ENCODE measurements at places on chromosomes 5 and 9.
A peak's percentile ranks its signal among the peaks of the same experiment; 100 is the strongest.

DNA sequence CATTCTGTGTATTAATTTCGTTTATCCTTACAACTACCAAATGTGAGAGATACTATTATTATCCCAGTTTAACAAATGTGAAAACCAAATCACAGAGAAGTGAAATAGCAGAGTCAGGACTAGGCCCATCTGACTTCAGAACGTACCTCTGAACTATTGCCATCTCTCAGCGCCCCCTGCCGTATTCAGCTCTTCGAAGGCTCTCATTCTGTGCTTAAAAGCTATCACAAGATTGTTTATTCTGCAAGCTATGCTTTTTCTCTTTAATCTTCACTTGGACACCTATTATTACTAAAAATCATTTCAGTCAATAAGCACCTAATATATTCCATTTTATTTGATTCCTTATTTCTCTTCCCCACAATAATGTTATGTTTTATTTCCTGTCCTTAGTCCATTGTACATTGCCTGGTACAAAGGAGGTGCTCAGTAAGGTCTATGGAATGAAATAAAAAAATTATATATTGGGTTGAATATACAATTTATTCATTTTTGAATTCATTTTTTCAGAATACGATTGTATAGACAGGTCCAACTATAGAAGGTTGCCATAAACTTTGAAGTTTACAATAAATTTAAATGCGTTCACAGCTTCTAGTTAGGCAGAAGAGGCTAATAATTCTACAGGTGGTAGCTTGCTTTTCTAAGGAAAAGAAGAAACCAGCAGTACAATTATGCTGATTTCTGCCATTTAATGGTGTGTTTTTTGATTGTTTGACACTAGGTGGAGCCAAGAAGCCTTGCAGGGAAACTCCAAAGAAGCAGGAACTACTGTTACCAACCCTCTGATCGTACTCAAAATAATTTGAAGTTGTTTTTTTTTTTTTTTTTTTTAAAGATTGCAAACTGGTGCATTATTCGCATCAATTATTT lies 202.2 kb upstream of the DMRTA1 start:
- H3K27ac ChIP-seq, result no peak overlapping the region
- no peak overlapping the region for H3K4me3 ChIP-seq
- no peaks in the 10 kb centered on the region for H3K27me3 ChIP-seq
- H3K4me1 ChIP-seq, result no peaks in the 10 kb centered on the region

GRCh38 chr9:97982683-97983588 lies at the start of gene ANP32B:
ANP32B (plus strand) TSS chr9:97983341; CDS start chr9:97983556, 215 bp downstream.
- H3K4me1 ChIP-seq, result peaks cover 32% of the 10 kb centered on the region
- H3K27ac ChIP-seq, result peak within 1 kb of the TSS; percentile 91
- H3K27me3 ChIP-seq, result no peaks in the 10 kb centered on the region
- DNase-seq, result peak; percentile 87
- H3K4me3 ChIP-seq, result peak within 1 kb of the TSS; percentile 89

GRCh38 chr5:32734827-32735378 lies 23.8 kb downstream of the NPR3 start:
- H3K27ac ChIP-seq, result no peak overlapping the region
- no peak for DNase-seq
- no peaks in the 10 kb centered on the region for H3K36me3 ChIP-seq
- no peaks in the 10 kb centered on the region for H3K4me1 ChIP-seq
- no peak overlapping the region for H3K4me3 ChIP-seq

GRCh38 chr5:66180282-66181155 lies 36.4 kb downstream of the SREK1 start:
- no peaks in the 10 kb centered on the region for H3K4me1 ChIP-seq
- no peak for DNase-seq
- H3K27me3 ChIP-seq, result no peaks in the 10 kb centered on the region
- H3K27ac ChIP-seq, result no peak overlapping the region
- no peak overlapping the region for H3K4me3 ChIP-seq

GRCh38 chr5:179530069-179530998 lies 20.0 kb upstream of the RUFY1 start:
- H3K4me1 ChIP-seq, result peaks cover 4% of the 10 kb centered on the region
- DNase-seq, result no peak
- peaks cover 6% of the 10 kb centered on the region for H3K27me3 ChIP-seq
- H3K36me3 ChIP-seq, result no peaks in the 10 kb centered on the region

GRCh38 chr5:153584126-153584959 lies 93.9 kb downstream of the GRIA1 start:
- no peaks in the 10 kb centered on the region for H3K27me3 ChIP-seq
- no peaks in the 10 kb centered on the region for H3K4me1 ChIP-seq
- H3K36me3 ChIP-seq, result no peaks in the 10 kb centered on the region
- DNase-seq, result no peak
- no peak overlapping the region for H3K27ac ChIP-seq

GRCh38 chr5:124910354-124911016 lies 164.0 kb upstream of the ZNF608 start:
- H3K4me1 ChIP-seq, result no peaks in the 10 kb centered on the region
- H3K27ac ChIP-seq, result no peak overlapping the region
- DNase-seq, result no peak
- H3K4me3 ChIP-seq, result no peak overlapping the region

GRCh38 chr5:58735637-58736036 lies 152.8 kb downstream of the RAB3C start:
- no peaks in the 10 kb centered on the region for H3K36me3 ChIP-seq
- H3K4me1 ChIP-seq, result no peaks in the 10 kb centered on the region
- no peak overlapping the region for H3K27ac ChIP-seq
- no peak overlapping the region for H3K4me3 ChIP-seq
- no peaks in the 10 kb centered on the region for H3K27me3 ChIP-seq
- no peak for DNase-seq

DNA sequence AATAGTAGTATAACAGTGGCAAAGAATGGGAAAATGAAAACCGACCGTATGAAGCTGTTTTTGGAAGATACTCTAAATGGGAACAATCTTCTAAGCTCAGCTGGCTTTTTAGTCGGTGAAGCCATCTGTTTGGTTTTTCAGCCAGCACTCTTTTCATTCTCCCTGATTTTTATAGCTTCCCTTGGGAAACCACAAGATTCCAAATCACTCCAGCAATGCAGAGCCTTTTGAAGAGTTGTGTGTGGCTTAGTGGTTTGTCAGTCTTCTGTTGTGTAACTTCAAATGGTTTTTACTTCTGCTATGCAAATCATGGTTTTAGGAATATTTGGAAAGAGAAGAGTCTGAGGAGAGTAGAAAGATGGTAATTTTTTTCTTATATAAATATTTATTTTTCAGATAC lies 180.7 kb downstream of the KDM4C start:
- no peak overlapping the region for H3K4me3 ChIP-seq
- H3K27ac ChIP-seq, result no peak overlapping the region
- H3K36me3 ChIP-seq, result no peaks in the 10 kb centered on the region
- no peak for DNase-seq
- H3K27me3 ChIP-seq, result no peaks in the 10 kb centered on the region

GRCh38 chr9:64773491-64773931 lies 511.5 kb downstream of the FOXD4L5 start:
- no peak overlapping the region for H3K27ac ChIP-seq
- no peaks in the 10 kb centered on the region for H3K27me3 ChIP-seq
- no peaks in the 10 kb centered on the region for H3K36me3 ChIP-seq
- no peaks in the 10 kb centered on the region for H3K4me1 ChIP-seq
- H3K4me3 ChIP-seq, result no peak overlapping the region

DNA sequence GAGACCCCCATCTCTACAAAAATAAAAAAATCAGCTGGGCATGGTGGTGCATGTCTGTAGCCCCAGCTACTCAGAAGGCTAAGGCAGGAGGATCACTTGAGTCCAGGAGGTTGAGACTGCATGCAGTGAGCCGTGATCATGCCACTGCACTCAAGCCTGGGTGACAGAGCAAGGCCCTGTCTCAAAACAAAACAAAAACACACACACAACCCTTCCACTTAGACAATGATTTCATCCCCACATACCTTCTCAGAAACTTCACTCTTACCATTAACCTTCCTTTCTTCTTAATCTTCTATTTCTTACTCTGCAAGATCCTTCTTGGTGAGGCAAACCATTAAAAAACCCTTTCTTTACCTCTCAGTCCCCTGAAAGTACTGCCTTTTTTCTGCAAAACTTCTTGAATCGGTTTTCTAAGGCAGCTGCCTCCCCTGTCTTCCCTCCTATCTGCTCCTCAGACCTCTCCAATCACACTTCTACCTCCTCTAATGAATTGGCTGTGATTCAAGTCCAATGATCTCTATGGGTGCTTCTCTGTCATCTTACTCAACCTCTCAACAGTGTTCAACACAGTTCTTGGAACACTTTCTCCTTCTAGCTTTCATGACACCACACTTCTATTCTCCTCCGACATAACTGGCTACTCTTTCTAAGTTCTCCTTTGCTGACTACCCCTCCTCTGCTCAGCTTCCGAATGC lies 47.3 kb downstream of the PFDN1 start:
- no peaks in the 10 kb centered on the region for H3K27me3 ChIP-seq
- peaks cover 28% of the 10 kb centered on the region for H3K4me1 ChIP-seq
- DNase-seq, result no peak
- no peak overlapping the region for H3K4me3 ChIP-seq
- H3K36me3 ChIP-seq, result no peaks in the 10 kb centered on the region
- H3K27ac ChIP-seq, result no peak overlapping the region

GRCh38 chr9:108389056-108389455 lies 466.7 kb downstream of the ACTL7B start:
- H3K27me3 ChIP-seq, result no peaks in the 10 kb centered on the region
- H3K36me3 ChIP-seq, result no peaks in the 10 kb centered on the region
- no peak overlapping the region for H3K27ac ChIP-seq
- DNase-seq, result no peak

- no peak overlapping the region for H3K27ac ChIP-seq
- no peaks in the 10 kb centered on the region for H3K27me3 ChIP-seq
- H3K36me3 ChIP-seq, result no peaks in the 10 kb centered on the region
- DNase-seq, result no peak
Observed at GRCh38 chr5:60687927-60688720, 11.8 kb downstream of the DEPDC1B start.

GRCh38 chr9:110143950-110144545 lies 63.9 kb downstream of the C9orf152 start:
- H3K27me3 ChIP-seq, result no peaks in the 10 kb centered on the region
- H3K4me1 ChIP-seq, result peaks cover 6% of the 10 kb centered on the region
- DNase-seq, result no peak
- no peak overlapping the region for H3K4me3 ChIP-seq
- H3K27ac ChIP-seq, result no peak overlapping the region

DNA sequence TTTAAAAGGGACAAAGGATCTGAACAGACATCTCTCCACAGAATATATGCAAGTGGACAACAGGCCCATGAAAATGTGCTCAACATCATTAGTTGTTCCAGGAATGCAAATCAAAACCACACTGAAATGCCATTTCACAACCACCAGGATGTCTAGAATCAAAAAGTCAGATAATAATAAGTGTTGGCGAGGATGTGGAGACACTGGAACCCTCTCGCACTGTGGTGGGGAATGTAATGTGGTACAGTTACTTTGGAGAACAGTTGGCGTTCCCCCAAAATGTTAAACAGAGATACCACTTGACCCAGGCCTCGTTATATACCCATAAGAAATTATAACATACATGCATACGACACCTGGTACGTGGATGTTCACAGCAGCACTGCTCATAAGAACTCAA lies 38.6 kb downstream of the SARDH start:
- no peaks in the 10 kb centered on the region for H3K36me3 ChIP-seq
- H3K4me1 ChIP-seq, result peaks cover 30% of the 10 kb centered on the region
- DNase-seq, result no peak
- H3K27ac ChIP-seq, result no peak overlapping the region
- no peaks in the 10 kb centered on the region for H3K27me3 ChIP-seq

- H3K36me3 ChIP-seq, result no peaks in the 10 kb centered on the region
- H3K27ac ChIP-seq, result no peak overlapping the region
- DNase-seq, result no peak
- H3K27me3 ChIP-seq, result no peaks in the 10 kb centered on the region
- H3K4me3 ChIP-seq, result no peak overlapping the region
Observed at GRCh38 chr5:118519466-118519865, 468.9 kb downstream of the DTWD2 start.

- H3K27ac ChIP-seq, result no peak overlapping the region
- no peaks in the 10 kb centered on the region for H3K36me3 ChIP-seq
- no peak for DNase-seq
- H3K4me1 ChIP-seq, result no peaks in the 10 kb centered on the region
- H3K27me3 ChIP-seq, result no peaks in the 10 kb centered on the region
Observed at GRCh38 chr5:107505763-107506534, 164.8 kb downstream of the EFNA5 start.

DNA sequence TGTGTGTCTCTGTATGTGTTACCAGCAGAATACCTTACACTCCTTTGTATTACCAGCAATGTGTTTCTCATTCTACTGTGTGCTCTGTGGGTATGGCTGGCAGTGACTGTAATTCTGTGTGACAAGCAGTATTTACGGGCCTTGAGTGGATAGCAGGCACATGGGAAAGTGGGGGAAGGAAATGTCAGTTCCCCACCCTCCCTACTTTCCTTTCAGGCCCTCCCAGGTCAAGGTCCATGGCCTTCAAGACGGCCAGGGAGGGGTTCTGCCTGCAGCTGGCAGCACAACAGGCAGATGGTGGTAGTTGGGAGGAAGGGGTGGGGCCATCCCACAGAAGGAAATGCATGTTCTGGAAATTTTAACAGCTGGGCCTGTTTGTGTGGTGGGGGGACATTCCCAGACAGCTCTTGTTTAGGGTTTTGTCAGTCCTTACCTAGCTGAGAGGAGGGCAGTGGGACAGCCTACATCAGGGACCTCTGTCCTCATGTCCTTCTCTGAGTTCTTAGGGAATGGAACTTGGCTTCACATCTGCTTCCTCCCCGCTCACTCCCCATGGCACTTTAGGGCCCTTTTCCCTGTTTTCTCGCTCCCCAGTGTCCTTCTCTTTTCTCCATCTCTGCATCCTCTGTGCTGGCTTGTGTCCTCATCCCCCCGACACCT lies 14.6 kb upstream of the TNIP1 start:
- H3K27me3 ChIP-seq, result no peaks in the 10 kb centered on the region
- no peak overlapping the region for H3K4me3 ChIP-seq
- peak overlapping the region; percentile 64 for H3K27ac ChIP-seq
- no peak for DNase-seq
- H3K36me3 ChIP-seq, result peaks cover 7% of the 10 kb centered on the region

- no peak for DNase-seq
- H3K27me3 ChIP-seq, result no peaks in the 10 kb centered on the region
- H3K4me3 ChIP-seq, result no peak overlapping the region
- H3K27ac ChIP-seq, result no peak overlapping the region
Observed at GRCh38 chr9:74487395-74487794, 9.7 kb upstream of the RORB start.

Measured in effector memory CD4-positive, alpha-beta T cell (primary cell).